ENCODE measurements at places on chromosomes 12 and 14.

GRCh38 chr12:56537546-56537945 is 15.9 kb downstream of the RBMS2 start:
- DNase-seq: no peak

DNA sequence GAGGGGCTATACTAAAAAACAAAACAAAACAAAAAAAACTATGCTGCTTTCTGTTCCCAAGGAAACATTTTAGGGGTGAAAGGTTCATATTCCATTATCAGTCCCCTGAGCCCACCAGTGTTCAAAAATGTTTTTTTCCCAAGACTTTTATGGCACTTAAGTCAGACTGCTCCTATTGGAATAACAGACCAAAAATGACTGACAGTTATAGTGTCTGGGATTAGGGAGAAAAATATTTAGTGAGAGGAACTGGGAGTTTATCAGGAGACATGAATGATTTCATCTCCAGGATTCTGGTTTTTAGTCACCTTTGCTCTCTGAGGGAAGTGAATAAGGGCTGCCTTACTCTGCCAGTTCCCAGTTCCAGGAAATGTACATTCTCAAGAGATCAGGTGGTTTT is 68.0 kb downstream of the PDE3A start:
- no peak for DNase-seq

DNA sequence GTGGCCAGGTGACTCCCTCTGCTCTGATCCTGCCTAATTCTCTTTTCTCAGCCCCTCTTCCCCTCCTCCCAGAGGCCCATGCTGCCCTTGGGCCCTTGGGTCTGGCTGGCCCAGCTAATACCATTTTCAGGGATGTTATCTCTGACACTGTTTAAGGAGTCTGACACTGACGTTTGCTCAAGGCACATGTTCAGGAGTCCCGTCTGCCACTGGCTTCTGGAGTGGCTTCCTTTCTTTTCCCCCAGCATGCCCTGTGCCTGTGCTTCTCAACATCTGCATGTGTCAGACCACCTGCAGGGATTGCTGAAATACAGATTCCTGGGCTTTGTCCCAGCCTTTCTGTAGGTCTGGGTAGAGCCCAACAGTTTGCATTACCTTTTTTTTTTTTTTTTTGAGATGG is 128.9 kb downstream of the BCL11B start:
- no peak for DNase-seq

GRCh38 chr14:65071544-65071943 is 30.8 kb downstream of the MAX start:
- DNase-seq: no peak

DNA sequence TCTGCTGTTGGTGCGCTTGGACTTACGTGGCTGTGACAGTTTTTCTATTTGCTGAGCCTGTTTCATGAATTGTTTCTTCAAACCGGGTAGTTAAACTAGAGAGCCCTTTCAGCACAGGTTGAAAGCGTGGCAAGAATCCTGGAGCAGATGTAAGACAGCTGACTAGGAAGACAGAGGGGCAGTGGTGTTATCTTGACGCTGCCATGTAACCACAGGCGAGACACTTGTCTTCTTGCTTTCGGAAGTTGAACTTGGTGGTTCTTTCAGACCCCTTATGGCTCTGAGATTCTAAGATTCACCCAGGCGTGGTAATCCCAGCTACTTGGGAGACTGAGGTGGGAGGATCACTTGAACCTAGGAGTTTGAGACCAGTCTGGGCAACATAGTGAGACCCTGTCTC is 4.3 kb downstream of the EMP1 start:
- no peak for DNase-seq

DNA sequence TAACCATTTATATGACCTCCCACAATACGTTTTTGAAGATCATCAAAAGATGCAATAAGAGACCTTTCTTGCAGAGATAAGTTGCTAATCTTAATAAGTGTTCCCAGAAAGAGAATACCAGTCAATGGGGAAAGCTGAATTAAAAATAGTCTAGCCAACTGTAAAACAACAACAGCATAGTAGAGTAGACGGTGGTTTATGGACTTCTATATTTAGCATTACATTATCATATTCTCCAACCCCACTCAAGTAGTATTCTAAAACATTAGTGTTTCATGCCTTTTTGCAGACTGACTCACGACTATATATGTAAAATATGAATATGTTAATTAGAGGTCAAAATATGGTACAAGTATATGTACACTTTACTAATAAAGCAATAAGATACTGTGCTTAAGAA is 218.9 kb downstream of the MED13L start:
- DNase-seq: no peak

- no peak for DNase-seq
Observed at GRCh38 chr14:89430391-89431236, 13.6 kb upstream of the FOXN3 start.

- DNase-seq: no peak
Observed at GRCh38 chr12:123830675-123831074, 68.6 kb downstream of the DNAH10 start.

DNA sequence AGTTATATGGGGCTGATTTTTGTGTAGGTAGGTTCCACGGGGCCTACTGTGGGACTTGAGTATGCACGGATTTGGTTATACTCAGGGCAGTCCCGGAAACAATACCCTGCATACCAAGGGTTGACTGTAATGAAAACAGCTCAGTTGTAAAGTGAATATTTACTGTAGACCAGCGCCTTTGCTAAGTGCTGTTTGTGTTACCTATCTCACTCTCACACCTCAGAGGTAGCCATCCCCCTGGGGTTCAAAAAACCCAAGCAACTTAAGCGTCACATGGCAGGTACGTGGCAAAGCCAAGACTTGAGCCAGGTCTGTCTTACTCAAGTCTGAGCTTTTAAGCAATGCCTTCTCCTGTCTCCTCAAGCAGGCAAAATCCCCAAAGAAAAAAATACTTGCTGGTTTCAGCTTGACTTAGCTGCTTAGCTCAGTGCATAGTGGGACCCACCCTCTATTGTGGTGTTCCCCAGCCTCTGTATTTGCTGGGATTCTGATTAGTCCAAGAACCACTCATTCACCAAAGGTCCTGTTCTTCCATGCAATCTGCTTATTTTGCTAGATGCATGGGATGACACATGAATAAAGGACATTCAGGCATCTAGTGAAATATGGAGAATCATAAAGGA is 34.2 kb upstream of the STRN3 start:
- no peak for DNase-seq

DNA sequence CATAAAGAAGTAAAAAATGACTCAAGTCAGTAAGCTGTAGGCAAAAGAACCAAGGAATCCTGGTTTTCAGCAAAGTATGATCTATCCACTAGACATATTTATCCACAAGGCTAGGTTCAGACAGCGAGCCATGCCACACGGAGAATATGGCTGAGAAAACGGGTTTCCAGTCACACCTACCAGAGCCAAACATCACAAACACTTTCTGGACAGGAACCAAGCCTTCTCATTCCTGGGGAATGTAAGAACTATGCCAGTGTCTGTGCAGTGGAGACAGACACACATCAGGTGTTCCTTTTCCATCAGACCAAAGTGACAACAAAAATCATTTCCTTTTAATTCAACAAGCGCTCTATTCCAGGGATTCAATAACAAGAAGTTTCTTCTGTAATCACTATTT is 41.1 kb downstream of the AREL1 start:
- no peak for DNase-seq

GRCh38 chr12:119241580-119242169 is 62.9 kb downstream of the HSPB8 start:
- DNase-seq: no peak
